Activated CD4-positive, alpha-beta T cell treated with anti-CD3 and anti-CD28 coated beads for 24 hours (primary cell): ENCODE measurements at places on chromosomes 2 and 18.

- DNase-seq = no peak
These were observed 75.7 kb downstream of the PIK3C3 start for GRCh38 chr18:42030586-42031182.

DNA sequence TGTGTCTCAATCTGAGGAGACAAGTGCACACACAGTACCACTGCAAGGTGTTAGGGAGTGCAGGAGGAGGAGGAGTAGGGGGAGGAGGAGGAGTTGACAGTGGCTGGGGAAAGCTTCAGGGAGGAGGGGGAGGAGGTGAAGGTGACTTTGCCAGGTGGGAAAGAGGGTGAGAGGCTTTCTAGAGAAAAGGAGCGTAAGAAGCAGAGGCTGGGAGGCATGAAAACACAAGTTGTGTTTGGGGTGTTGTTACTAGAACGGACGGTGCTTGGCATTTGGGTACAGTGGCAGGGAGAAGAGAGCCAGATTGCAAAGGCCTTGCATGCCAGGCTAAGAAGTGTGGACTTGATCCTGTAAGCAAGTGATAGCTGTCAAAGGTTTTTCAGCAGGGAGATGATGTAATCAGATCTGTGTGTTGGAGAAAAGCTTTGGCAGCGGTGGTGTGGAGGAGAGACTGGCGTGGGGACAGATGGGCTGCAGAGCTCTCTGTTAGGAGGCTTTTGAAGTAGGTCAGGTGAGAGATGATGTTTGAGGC is 16.2 kb downstream of the TANC1 start:
- no peak for DNase-seq

DNA sequence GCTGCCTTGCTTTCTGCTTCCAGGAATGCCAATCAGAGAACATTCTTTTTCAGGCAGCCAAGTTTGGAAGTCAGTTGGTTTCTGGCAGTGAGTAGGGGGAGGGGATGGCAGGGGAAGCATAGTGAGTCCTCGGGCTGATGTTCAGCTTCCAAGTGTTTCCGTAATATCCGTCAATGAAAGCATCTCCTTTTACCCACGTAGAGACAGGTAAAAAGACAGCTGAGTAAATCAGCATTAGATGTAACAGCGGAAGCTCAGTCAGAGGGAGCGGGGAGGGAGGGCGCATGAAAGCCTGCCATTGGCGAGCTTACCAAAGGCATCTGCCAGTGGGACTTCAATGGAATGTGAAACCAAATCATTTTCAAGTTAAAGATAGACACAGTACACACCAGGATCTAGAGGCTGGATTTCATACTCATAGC is 117.1 kb upstream of the DTNA start:
- no peak for DNase-seq

DNA sequence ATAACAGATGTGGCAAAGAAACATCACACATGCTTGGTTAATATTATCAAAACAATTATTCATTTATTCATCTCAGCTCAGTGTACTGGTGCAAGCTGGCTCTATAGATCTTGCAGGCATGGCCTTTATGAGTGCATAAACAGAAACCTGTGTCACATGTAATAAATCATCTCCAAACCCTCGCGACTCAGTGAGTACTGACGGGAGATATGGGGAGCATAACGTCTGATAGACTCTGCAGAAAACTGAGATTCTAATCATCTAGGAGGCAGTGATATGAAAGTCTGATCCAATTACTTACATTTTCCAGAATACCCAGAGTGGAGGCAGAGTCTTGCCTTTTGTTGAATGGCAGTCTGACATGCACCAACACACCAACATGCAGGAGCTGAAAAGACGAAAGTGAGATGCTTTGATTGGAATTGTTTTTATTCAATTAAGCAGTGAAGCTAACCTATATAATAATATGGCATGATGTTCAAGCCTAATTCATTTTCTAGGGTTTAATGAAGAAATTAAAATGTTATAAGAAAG is 416.8 kb downstream of the RNF144A start:
- DNase-seq = no peak

GRCh38 chr2:78699696-78700095 is 325.8 kb upstream of the REG3G start:
- no peak for DNase-seq

DNA sequence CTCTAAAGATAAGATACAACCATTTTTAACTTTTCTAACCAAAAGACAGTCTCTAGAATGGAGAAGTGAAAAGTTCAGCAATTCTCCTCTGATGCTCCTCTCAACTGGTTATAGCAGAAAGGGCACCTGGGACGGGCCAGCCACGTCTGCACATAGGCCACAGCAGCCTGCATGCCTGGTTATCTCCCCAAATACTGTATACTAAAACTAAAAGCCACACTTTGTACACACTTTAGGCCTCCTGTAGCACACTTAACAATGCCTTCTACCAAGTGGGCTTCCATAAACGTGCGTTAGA is 179.1 kb downstream of the ANKRD44 start:
- DNase-seq = no peak

DNA sequence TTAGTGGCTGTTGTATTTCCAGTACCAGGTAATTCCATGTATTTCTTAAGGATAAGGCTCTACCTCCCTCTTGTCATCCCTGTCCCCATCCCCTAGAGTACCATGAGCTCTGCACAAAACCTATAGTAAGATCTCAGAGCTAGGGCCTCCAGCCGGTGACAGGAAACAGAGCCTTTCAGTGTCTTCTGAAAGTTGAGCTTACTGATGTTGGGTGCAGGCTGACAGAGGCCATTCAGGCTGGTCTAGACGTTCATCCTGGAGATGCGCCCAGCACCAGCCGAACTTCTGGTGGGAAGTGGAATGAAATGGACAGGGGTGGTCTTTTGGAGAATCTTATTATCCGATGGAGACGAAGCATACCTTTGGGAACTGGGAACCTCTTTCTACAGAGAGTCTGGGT is 16.7 kb upstream of the LYPD6B start:
- DNase-seq = no peak

DNA sequence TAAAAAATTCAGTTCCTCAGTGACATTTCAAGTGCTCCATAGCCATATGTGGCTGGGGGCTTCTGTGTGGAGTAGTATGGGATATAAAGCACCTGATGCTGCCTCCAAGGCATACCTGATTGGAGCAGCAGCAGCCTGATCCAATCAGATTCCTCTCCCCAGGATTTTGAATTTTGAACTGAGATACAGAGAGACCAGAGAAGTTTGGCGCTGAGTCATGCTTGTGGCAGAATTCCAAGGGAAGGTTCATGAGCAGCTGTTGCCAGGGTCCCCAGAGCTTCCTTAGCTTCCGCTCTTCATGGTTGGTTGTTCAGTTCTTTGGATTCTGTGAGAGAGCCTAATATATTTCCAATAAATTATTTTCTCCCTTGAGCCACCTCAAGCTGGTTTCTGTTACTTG is 29.0 kb upstream of the CFAP36 start:
- no peak for DNase-seq

DNA sequence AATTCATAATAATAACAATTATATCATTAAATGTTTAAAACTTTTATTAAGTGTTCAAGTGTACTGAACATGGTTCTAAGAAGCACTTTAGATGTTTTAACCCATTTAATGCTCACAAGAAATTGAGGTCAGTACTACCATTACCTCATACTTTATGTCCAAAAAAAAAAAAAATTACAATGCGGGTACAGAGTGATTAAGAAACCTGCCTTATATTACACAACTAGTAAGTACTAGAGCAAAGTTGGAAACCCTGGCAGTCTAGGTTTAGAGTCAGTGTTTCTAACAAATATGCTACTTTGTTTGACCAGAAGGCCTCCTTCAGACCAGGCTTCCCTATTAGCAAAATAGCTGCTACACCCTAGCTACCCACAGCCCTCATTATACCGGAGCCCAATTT is 28.5 kb downstream of the PLEKHM3 start:
- no peak for DNase-seq

- no peak for DNase-seq
These were observed 874 bp downstream of the NDUFAF7 start for GRCh38 chr2:37232131-37232933.

DNA sequence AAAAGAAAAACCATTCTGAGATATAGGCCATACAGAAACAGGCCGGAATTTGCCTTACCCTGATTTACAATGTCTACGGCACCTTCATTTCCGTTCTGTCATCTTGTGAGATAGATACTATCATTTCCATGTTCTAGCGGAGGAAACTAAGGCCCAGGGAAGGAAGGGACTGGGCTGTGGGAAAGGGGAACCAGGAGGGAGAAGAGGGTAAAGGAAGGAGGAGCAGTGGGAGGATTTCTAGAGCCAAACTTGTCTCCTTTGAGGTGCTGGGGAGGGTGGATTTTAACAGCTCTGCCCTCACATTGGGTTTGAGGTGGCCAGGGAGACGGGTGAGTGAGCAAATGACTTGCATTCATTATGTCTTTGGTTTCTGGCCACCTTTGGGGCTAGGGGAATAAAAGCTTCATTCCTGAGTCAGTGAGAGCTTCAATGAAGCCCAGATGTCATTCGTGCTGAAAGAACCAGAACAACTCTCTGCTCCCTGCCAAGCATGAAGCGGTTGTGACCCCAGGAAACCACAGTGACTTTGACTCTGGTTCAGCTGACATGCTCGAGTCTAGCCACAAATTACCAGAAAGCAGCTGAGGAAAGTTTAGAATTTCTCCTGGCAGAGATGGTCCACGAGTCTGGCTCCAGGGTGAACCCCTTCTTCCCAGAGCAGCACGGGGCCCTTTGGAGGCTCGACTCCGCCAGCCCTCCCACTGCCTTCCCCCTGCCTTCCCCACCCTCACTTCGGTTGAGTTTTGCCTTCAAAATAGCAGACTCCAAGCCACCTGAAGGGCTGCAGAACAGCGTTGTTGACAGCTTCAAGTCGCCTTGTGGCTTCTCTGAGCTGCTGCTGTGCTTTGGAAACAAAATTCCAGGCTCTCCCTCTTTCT is 3.8 kb downstream of the ACTG2 start:
- no peak for DNase-seq

DNA sequence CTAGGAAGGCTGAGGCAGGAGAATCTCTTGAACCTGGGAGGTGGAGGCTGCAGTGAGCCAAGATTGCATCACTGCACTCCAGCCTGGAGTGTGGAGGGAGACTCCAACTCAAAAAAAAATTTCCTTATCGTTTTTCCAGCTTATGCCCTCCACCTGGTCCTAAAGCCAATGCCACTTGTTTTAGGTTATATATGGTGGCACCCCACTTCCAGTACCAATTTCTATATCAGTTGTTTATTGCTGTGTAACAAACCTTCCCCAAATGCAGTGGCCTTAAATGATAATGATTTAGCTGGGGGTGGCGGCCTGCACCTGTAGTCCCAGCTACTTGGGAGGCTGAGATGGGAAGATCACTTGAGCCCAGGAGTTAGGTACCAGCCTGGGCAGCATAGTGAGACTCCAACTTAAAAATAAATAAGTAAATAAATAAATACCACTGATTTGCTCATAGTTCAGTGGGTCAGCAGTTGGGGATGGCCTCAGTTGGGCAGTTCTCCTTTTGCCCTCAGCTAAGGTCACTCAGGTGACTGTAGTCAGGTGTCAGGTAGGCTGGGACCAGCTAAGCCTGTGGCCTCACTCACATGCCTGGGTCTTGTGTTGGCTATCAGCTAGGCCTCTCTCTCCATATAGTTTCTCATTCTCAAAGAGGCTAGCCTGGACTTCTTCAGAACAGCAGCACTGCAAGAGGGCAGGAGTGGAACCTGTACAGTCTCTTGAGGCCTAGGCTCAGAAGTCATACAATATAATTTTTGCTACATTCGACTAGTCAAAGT is 113.7 kb upstream of the GATA6 start:
- DNase-seq = no peak

GRCh38 chr18:59039449-59039848 is 100.2 kb upstream of the SEC11C start:
- DNase-seq = no peak

DNA sequence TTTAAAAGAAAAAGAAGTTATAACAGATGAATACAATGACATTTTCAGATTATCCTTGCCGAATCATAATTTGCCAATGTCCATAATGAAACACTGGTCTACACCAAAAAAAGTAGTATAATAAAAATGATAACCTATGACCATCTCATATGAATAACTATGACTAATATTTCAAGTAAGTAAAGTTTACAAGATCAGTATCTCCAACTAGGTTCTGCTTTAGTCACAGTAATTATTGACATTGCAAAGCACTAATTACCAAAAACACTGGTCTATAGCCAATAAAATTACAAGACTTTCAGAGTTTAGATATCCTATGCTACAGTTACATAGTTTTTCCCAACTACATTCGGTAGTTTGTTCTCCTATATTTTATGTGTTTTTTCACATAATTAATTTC is 136.7 kb downstream of the MEMO1 start:
- DNase-seq = no peak

DNA sequence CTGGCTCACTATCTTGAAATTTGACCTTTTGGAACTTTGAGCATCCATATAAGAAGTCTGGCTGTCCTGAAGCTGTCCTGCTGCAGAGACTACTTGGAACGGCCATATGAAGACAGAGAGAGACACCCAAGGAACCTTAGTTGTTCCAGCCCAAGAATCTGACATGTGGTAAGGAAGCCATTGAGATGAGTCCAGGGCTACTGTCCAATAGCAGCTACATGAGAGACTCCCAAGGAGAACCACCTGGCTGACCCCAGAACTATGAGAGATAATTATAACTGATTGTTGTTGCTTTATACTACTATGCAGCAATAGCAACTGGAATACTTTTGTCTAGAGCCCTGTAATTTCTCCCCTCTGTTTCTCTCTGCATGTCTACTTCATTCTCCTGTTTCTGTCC is 234.3 kb upstream of the TANK start:
- DNase-seq = no peak

DNA sequence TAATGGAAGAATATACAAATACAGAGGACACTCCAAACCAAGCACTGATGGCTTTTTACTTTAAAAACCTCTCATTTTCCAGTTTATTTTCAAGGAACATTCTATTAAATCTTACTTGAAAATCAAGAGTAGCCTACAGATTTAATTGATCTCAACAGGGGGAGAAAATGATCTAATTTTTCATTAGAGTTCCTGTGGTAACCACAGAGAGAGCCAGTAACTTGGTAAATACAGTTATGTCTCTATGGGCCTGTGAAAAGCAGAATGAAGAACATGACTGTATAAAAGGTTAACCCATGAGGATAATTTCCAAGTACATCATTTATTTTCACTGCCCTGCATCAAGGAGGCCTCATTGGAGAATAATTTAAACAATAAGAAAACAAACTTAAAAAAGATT is 39.8 kb upstream of the ITPRID2 start:
- DNase-seq = no peak

DNA sequence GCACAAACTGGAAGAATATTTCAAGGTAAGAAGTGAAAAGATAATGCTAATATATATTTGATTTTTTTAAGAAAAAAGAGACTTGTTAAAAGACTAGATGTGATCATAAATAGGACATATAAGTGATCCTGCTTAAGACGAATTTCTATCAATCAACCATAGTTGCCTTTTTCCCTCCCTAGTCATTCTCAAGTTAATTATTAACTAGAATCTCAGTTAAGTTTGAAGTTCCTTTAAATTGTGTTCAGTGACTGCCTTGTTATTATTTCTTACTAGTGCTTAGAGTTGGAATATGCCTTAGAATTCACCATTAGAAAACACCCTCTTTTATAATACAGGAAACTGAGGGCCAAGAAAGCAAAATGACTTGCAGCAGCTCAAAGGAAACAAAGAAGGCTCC is 141.5 kb upstream of the SP5 start:
- no peak for DNase-seq

- no peak for DNase-seq
These were observed 88.5 kb upstream of the APCDD1 start for GRCh38 chr18:10365901-10366300.
